ENCODE measurements at places on chromosomes 7 and 10.

- no peak for DNase-seq
Observed at GRCh38 chr7:88337572-88337971, 30.9 kb upstream of the STEAP4 start.

DNA sequence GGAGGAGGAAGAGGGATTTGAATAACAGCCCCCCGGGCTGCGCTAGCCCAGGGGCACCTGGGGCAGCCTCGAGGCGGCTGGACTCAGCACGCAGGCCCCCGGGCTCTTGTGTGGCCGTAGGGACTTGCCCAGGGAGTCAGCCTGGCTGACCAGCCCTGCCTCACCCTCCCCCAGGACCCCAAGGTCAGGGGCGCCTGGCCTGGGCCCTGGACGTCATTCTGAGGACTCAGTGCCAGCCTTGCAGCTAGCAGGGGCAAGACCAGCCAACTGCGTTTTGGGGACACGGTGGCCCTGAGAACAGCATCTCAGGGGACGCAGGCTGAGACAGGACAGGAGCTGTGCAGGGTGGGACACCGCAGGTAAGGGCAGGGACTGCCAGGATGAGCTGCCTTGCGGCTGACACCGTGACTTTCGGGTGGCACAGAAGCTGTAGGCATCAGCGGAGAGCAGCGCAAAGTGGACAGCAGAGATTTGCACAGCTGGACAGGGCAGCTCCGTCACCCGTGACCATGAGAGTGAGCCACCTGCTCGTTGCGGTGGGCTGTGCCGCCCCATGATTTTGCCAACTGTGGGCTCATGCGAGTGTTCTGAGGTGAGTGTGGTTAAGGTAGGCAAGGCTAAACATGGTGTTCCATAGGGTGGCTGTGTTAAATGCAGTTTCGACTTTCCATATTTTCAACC is 48.1 kb upstream of the UBE3C start:
- no peak for DNase-seq

DNA sequence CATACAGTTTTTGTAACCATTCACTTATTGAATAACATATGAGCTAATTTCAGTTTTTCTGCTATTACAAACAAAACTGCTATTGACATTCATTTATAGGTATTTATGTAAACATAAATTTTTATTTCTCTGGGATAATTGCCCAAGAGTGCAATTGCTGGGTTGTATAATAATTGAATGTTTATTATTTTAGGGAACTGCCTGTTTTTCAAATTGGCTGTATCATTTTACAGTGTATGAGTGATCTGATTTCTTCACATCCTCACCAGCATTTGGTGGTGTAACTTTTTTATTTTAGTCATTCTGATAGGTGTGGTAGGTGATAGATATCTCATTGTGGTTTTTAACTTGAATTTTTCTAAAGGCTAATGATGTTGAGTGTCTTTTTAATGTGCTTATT is 26.4 kb downstream of the KIF11 start:
- DNase-seq, result peak; percentile 7

DNA sequence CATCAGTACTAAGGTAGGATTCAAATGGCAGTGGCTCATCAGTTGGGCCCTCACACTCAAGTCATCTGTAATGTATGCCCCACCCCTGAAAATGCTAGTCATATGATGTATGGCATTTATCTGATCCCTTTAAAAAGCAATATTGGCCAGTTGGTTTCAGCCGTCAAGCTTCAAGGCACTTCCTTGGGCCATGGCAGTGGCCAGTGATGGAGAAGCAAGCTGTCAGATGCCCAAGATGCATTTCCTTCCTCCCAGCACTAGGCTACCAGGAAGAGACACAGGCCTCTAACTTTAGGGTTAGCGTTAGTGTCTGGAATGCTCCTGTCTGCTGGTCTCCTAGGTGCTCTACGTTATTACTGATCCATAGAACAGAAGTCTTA is 64.1 kb downstream of the PIK3AP1 start:
- DNase-seq, result no peak

GRCh38 chr7:78279032-78279431 is 480.5 kb downstream of the PHTF2 start:
- DNase-seq, result no peak

GRCh38 chr7:149680331-149681025 is 92.9 kb downstream of the ZNF467 start:
- no peak for DNase-seq
